ENCODE measurements at places on chromosomes 16 and 17. TPM values are rescaled to one million over a fixed set of nuclear protein-coding genes. Genes with fewer than 3 reads are reported as not detected.
A peak's percentile ranks its signal among the peaks of the same experiment; 100 is the strongest.

CD300H gene
- total RNA-seq: 0.76 TPM

CLDN9 gene
- 0.85 TPM for total RNA-seq

CACNB1 gene
- total RNA-seq: 23.8 TPM

EFCAB5 gene
- total RNA-seq: 0.52 TPM

CHST4 gene
- total RNA-seq: 0.12 TPM

CDH11 gene
- 161 TPM for total RNA-seq

KRT20 gene
- total RNA-seq: not detected

DCTPP1 gene
- 37.4 TPM for total RNA-seq

CDYL2 gene
- 12.8 TPM for total RNA-seq

SCIMP gene
- 20.0 TPM for total RNA-seq

TMEM235 gene
- not detected for total RNA-seq

DNA sequence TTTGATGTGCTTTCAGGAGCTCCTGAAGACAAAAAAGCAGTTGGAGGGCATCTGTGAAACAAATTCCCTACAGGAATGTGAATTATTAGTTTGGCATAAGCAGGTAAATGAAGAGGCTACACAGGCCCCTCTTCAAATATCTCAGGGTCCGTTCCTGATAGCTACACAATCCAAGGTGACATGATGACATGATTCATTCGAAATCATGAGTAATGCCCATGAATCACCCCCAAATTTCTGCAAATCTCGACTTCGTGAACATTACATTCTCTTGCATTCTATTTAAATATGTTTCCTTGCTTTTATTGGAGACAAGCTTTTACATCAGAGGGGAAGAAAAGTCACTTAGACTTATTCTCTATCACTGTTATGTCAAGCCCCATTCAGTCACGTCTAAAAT lies 22.3 kb downstream of the GAN start:
- DNase-seq: no peak

DNA sequence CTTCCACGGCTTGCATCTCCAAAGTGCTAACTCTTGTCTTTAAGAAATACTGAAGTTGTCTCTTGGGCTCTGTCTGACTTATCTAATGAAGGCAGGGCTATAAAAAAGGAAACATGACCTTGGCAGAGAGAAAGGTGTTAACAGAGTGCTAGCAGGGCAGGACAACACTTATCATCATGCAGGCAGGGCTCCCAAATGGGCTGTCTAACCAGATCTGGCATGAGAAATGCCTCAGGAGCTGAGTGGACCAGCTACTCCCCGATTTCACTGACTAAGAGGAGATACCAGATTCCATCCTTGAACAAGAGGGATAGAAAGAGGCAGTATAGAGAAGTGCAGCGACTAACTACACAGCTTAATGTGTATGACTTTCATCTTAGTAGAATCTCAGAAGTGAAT lies 32.6 kb downstream of the PMP22 start:
- no peak for DNase-seq

- no peak for DNase-seq
These were observed 6.9 kb downstream of the MRM1 start for GRCh38 chr17:36608280-36608679.

DNA sequence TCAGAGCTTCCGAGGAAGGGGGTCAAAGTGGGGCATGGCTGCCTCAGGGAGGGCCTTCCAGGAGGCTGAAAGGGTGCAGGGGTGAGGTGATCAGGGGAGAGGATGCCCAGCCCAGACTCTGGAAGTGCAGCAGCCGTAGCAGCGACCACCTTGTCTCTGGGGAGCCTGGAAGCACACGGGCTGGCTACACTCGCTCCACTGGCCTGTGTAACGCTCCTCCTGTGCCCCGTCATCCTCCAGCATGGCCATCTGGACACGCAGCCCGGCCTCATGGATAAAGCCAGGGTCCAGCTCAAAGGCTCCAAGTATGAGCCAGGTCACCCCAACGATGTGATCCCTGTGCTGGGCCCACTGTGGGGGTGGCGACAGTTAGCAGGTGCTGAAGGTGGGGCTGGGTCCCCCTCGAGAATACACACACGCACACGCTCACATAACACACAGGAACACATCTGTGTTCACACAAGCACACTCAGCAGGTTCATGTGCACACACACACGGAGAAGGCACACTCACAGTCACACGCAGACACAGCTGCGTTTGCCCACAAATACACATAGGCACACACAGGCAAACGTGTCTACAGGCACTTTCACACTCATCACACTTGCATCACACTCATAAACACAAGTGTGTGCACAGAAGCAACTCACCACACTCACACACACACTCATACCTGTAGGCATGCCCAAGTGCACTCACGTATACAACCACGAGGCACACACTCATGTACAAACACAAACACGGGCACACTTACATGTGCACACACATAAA lies 19.3 kb downstream of the POLR3K start:
- no peak for DNase-seq

- DNase-seq: no peak
These were observed 43.4 kb upstream of the ZC3H18 start for GRCh38 chr16:88526906-88527185.

- no peak for DNase-seq
These were observed 30.1 kb downstream of the SOCS1 start for GRCh38 chr16:11225677-11226549.

DNA sequence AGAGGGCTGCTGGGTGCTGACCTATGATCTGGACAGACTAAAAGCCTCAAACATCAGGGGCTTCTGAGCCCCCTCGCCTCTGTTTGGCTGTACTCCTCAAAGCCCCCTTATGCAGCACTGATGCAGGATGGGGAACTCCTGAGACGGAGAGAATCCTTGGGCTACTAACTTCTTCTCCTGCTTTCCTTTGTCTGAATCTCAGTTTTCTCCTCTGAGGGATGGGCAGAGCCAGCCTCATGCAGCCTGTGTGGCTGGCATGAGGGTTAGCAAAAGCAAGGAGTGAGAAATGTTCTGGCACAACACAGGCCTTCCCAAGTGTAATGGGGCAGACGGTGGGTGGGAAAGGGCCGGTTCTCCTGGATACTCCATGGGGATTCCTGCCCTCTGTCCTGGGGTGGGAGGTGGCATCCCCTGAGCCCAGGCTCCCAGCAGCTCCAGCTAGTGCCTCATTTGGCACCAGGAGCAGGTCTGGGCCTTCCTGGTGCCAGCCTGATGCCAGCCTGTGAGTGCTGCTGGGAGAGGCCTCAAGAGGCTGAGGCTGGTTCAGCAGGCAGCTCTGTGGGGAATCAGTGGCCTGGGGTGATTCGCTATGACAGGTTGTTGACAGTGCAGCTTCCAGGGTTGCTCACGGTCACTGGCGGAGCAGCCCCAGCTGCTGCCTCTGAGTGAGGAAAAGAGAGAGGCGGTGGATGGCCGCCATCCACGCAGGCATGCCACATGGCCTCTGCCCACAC lies 4.0 kb upstream of the BRD7 start:
- DNase-seq: no peak

GRCh38 chr17:81991684-81992305 lies 14.4 kb downstream of the ASPSCR1 start:
- peak; percentile 95 for DNase-seq

DNA sequence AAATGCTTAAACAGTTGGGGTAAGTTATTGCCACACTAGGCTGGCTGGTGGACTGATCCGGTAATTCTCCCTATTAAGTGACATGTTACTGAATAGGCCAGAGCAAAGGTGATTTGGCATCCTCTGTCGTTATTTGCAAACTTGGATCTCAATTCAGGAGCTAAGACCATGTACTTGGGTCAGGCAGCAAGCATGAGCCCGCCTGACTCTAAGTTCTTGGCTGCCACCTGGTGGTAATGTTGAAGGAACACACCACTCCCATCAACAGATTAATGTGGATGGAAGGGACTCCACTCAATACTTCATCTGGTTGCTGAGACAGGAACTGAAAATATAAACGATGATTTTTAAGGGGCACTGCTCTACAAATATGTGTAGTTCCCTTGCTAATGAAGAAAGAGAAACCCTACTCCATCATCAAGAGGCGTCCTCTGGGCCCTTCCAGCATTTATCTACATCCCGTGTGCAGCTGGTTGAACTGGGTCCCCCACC lies 70.8 kb downstream of the EMP2 start:
- peak; percentile 49 for DNase-seq

DNA sequence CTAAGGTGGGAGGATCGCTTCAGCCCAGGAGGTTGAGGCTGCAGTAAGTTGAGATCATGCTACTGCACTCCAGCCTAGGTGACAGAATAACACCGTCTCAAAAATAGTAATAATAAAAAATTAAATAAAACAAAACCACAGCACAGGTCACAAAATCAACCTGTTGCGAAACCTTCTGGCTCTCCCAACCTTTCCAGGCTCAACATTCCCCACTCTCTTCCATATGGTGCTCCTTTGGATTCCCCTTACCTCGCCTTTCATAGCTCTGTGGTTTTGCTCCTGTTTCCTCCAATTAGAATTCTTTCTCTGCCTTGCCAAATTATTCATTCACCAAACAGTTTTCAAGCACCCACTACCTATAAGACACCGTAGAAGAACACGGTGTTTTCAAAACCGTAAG lies 4.7 kb downstream of the ZDHHC7 start:
- DNase-seq: no peak

- DNase-seq: no peak
These were observed 6.1 kb upstream of the WFIKKN2 start for GRCh38 chr17:50829332-50829731.

DNA sequence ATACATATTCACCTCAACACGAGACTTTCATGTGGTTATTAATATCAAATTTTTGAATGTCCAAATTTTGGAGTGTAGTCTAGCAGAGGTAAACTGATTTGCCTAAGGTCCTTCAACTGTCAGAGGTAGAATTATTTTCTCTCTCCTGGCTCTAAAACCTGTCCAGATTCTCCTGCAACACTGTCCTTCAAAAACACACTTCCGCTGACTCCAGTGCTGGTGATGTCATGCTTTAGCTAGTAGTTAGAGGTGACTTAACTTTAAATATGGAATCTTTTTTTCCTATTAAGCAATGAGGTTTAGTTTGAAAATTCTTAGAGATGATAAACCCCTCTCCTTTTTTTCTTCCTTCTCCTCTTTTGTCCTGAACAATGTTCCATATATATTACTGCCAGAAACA lies 10.8 kb upstream of the CBLN1 start:
- DNase-seq: no peak

- no peak for DNase-seq
These were observed 14.2 kb downstream of the CBX4 start for GRCh38 chr17:79824893-79825579.

Data from left lung (tissue), 14 donors.